ENCODE measurements at places on chromosomes 12 and 14.

DNA sequence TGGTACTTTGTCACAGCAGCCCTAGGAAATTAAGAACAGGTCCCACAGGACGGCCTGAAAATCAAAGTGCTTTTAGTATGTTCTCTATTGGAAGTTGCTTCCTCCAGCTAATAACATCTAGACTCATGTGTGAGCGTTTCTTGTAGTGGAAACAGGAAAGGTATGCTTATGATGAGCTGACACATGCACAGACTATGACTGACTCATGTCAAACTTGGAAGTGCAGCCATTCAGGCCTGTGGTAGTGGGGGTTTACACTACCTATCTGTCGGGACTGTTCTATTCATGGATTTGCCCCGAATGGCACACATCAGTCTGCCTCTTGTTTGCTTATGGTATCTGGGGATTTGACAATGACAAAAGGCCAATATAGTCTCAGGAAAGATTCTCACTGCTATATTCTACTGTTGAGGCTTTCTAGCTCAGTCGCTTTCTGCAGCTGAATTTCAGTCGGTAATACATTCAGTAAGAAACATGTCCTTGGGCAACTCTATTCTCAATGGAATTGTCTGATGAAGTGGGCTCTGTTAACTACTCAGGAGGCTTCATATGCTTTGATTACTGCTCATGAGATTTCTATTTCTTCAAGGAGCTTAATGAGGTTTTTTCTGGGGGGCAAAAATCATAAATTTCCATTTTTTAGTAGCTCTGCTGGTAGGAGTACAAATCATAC lies 270.3 kb upstream of the DAAM1 start:
- DNase-seq, result no peak
- H3K36me3 ChIP-seq, result no peaks in the 10 kb centered on the region
- no peaks in the 10 kb centered on the region for H3K27me3 ChIP-seq
- H3K4me3 ChIP-seq, result no peak overlapping the region
- H3K27ac ChIP-seq, result no peak overlapping the region
- H3K4me1 ChIP-seq, result peaks cover 21% of the 10 kb centered on the region

GRCh38 chr12:109504068-109504467 lies 26.6 kb downstream of the UBE3B start:
- H3K27ac ChIP-seq, result peak overlapping the region; percentile 51
- H3K36me3 ChIP-seq, result peaks cover 8% of the 10 kb centered on the region
- H3K4me3 ChIP-seq, result no peak overlapping the region
- no peaks in the 10 kb centered on the region for H3K4me1 ChIP-seq
- no peaks in the 10 kb centered on the region for H3K27me3 ChIP-seq

DNA sequence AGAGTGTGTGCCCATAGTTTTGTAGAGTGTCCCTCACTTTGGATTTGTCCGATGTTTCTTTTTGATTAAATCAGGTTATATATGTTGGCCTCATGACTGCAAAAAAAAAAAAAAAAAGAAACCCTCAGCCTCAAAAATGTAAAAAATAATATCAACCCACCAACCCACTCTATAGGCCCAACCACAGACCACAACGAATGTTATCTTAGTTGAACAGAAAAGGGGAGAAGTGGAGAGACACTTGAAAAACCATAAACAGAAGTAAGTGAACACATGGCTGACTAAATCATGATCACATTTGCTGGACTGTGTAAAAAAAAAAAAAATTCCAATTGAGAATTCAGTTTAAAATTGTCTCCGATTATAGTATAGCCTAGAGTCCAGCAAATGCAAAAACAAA lies 45.5 kb upstream of the ST8SIA1 start:
- H3K27me3 ChIP-seq, result no peaks in the 10 kb centered on the region
- no peaks in the 10 kb centered on the region for H3K4me1 ChIP-seq
- no peak overlapping the region for H3K4me3 ChIP-seq
- peak overlapping the region; percentile 31 for H3K27ac ChIP-seq
- DNase-seq, result no peak

DNA sequence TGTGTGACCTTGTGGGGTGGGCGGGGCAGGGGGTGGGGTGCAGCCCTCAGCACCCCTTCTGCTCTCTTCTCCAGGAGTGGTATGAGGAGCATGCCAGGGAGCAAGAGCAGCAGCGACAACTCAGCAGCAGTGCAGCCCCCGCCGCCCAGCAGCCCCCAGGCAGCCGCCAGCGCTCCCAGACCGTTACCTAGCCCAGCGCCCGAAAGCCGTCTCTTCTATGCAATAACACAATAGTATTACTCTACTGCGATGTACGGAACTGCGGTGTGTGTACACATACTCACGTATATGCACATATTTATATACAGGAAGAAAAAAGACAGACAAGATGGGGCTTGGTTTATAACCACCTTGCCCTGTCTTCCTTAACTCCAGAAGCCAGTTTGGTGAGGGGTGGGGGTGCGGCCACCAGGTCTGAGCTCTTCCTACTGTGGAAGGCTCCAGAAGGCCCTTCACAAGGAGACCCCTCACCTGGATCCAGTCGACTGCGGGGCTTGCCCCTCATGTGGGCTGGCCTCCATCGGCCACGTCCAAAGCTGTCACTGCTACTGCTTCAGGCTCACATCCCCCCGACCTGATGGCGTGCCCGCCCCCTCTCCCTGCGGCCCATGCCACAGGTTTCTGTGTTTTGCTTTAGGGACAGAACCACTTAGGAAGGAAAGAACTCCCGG lies 38.9 kb downstream of the SLC8B1 start:
- H3K4me3 ChIP-seq, result no peak overlapping the region
- no peaks in the 10 kb centered on the region for H3K36me3 ChIP-seq
- no peak for DNase-seq
- no peaks in the 10 kb centered on the region for H3K27me3 ChIP-seq

- no peak overlapping the region for H3K27ac ChIP-seq
- no peak for DNase-seq
- peaks cover 13% of the 10 kb centered on the region for H3K36me3 ChIP-seq
- no peaks in the 10 kb centered on the region for H3K27me3 ChIP-seq
Measured at GRCh38 chr12:31531893-31532292, 59.0 kb downstream of the DENND5B start.

Measured in neural crest cell (in vitro differentiated cells).